ENCODE measurements at places on chromosomes 11 and 22.
A peak's percentile ranks its signal among the peaks of the same experiment; 100 is the strongest.

DNA sequence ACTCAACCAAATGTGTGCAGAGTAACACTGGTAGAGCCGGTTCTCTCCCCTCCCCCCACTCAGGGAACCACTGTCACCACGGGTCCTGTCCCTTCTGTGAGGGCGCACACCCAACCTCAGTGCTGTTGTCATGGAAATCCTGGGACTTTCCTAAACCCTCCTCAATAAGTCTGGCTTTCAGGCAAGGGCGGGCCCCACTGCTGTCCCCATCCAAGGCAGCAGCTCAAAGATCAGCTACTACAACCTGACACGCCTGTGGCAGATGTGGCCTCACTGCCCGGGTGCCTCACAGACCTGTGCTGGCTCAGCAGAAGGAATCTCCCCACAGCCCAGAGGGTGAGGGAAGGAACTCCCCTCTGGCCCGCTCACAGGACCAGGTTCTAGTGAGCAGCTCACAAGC lies 2.2 kb downstream of the PRODH start:
- DNase-seq, result no peak

- DNase-seq, result no peak
Observed at GRCh38 chr11:119445850-119446249, 22.9 kb upstream of the THY1 start.

DNA sequence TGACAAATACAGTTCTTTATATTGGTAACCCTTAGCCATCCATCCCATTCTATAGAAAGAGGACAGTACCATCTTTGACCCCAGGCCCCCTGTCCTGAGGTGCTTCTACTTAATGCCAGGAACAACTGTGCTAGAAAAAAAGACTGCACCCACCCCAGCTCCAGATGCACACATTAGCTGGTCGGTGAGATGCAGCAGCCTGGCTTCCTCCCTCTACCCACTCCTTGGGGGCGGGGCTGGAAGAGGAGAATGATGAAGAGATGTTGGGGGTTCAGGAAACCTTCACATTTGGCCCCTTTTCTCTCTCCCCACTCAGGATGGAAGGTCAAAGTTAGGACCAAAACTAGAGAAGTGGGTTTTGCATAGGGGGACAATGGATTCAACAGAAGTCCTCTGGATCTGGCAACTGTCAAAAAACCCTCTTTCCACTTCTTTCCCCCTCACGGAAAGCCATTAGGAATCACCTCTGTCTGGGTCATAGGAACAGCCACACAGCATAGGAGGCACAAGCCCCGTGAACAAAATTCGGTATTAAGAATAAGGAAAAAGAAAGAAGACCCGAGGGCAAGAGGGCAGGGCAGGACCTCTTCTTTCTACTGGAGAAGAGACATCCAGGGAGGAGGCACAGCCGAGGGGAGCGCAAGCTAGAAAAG lies 755 bp downstream of the NRIP3 start:
- DNase-seq, result no peak

- DNase-seq, result no peak
Observed at GRCh38 chr11:118042141-118042540, 34.7 kb upstream of the TMPRSS4 start.

DNA sequence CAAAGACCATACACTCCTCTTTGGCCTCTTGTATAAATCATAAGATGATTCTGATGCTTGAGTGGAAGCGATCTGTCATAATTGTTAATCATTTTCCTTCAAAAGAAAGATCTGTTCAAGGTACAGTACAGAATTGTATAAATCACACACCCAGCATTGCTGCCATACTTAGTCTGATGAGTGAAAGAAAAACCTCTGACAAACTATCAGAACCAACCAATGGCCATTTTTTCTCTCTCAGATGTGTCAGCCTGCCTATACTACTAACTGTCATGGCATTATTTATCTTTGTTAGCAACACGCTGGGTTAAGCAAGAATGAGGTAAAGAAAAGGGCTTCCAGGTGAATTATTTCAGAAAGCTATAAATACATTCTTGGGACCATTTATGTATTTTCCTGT lies 1112.7 kb upstream of the TENM4 start:
- no peak for DNase-seq

GRCh38 chr22:25327018-25327755 lies 107.7 kb downstream of the CRYBB2 start:
- DNase-seq, result no peak

- peak; percentile 90 for DNase-seq
Observed at GRCh38 chr11:63986156-63986931, at the start of gene OTUB1. Gene OTUB1 (plus strand): TSS chr11:63986438. CDS start chr11:63986457, 19 bp downstream.

DNA sequence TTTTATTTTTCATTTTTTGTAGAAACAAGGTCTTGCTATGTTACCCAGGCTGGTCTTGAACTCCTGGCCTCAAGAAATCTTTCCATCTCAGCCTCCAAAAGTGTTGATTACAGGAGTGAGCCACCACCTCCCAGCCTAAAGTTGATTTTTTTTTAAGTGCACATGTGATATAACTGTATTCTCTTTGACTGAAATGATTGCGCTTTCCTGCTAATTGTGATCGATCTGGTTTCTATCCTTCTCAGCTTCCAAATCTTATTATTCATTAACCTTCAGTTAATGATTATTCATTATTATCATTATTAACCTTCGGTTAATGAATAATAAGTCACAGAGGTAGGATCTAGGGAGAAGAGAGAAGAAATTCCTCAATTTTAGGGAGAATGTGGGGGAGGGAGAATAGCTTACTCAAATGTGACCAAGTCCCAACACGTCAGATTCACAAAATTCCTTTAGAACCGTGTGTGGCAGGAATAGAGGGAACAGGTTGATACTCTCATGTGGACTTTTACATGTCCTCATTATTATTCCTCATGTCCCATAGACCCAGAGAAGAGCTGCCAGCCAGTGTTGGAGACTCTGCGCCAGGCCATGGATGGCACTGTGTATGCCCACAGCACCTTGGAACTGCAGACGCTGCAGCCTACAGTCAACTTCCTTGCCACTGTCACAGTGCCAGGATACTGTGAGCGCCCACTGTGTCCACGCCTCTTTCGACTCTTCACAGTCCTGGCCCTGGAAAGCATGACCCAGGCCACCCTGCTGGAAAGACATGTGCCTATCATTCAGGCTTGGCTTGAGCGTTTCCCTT lies 47.1 kb downstream of the RRP8 start:
- DNase-seq, result no peak

GRCh38 chr11:69218946-69219720 lies 63.4 kb downstream of the SMIM38 start:
- DNase-seq, result no peak

- DNase-seq, result peak; percentile 20
Observed at GRCh38 chr11:995752-996420, 40.6 kb downstream of the MUC6 start.

- DNase-seq, result no peak
Observed at GRCh38 chr22:25437414-25438160, 126.9 kb upstream of the GRK3 start.

- DNase-seq, result no peak
Observed at GRCh38 chr11:103624708-103625623, 411.5 kb upstream of the DDI1 start.

GRCh38 chr11:122517403-122518379 lies 137.8 kb upstream of the UBASH3B start:
- no peak for DNase-seq

GRCh38 chr11:110219006-110219785 lies 77.2 kb downstream of the RDX start:
- no peak for DNase-seq

DNA sequence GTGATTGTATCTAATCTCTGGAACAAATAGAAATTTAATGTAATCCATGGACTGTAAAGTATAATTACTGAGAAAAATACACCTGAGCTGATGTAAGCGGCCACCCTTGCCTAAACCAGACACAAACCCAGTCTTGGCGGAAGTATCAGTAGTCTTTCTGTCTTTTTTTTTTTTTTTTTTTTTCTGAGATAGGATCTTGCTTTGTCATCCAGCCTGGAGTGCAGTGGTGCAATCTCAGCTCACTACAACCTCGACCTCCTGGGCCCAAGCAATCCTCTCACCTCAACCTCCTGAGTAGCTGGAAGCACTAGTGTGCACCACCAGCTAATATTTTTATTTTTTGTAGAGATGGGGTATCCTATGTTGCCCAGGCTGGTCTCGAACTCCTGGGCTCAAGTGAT lies 5.5 kb upstream of the CXCR5 start:
- DNase-seq, result no peak

GRCh38 chr11:118930094-118930712 lies 4.5 kb upstream of the BCL9L start:
- DNase-seq, result peak; percentile 92

GRCh38 chr22:50310031-50310722 lies 2.7 kb upstream of the PLXNB2 start:
- no peak for DNase-seq

DNA sequence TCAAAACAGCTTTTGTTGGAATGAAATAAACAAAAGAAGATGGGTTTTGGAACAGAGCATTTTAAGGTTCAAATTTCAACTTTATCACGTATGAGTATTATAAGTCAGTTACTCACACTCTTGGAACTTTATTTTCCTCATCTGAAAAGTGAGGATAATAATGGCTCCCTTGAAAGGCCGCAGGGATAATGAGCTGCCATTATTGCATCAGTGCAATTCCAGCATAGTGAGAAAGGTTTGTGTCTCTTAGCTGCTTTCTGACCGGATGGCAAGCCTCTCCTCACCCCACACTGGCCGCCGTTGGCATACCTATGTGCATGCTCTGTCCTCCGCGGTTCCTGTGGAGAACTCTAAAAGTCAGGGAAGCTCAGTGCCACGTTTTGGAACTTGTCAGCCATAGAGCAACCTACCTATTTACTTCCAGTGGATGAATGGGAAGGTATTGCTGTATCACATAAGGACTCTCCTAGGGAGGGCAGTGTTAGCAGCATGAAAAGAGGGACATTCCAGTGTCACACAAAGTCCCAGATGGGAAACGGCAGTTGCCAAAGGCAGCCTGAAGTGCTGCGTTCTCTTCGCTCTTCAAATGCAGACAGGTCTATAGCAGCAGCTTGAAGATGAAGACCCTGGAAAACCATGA lies 368.9 kb downstream of the NTM start:
- DNase-seq, result no peak

Measured in NCI-H187 (cell line).